ENCODE measurements at places on chromosomes 12 and 14.

DNA sequence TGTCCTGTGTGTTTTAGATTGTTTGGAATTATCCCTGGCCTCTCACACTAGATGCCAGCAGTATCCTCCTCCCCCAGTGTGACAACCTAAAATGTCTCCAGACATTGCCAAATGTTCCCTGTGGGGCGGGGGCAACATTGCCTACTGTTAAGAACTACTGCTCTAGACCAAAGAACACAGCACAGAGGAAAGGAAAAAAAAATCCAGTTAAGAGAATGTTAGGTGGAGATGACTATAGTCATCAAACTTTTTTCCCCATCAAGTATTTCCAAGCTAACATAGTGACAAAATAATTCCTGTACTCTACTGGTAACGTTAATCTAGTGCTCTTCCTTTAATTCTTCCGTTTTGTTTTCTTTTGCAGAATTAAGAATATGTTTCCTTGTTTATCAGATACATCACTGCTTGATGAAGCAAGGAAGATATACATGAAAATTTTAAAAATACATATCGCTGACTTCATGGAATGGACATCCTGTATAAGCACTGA is 3.5 kb downstream of the CDKN1B start:
- DNase-seq, result peak; percentile 67

- no peak for DNase-seq
These were observed 463.4 kb downstream of the DPF3 start for GRCh38 chr14:72430457-72430856.

GRCh38 chr14:69270795-69271708 is 11.1 kb downstream of the GALNT16 start:
- peak; percentile 77 for DNase-seq

DNA sequence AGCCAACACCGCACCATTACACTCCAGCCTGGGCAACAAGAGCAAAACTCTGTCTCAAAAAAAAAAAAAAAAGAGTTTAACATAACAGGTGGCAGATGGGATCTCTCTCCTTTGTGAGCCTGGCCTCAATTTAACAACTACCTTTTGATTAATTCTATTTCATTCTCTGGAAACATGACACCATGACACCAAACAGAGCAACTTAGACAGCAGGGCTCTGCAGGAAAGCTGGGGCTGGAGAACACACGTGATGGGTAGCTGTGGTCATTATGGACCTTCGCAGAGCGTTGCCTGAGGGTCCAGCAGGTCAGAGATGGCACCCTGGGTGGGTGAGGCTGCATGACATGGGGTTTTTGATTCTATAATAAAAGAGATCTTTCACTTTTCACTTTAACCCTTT is 1.7 kb upstream of the DGLUCY start:
- no peak for DNase-seq

GRCh38 chr14:71354801-71355200 is 447.5 kb downstream of the PCNX1 start:
- peak; percentile 67 for DNase-seq

- no peak for DNase-seq
These were observed 6.9 kb upstream of the KRT72 start for GRCh38 chr12:52608161-52608560.
